ENCODE measurements at places on chromosomes 7 and 10.

GRCh38 chr10:9437131-9437530, 1382.6 kb downstream of the GATA3 start:
- peak; percentile 6 for DNase-seq

DNA sequence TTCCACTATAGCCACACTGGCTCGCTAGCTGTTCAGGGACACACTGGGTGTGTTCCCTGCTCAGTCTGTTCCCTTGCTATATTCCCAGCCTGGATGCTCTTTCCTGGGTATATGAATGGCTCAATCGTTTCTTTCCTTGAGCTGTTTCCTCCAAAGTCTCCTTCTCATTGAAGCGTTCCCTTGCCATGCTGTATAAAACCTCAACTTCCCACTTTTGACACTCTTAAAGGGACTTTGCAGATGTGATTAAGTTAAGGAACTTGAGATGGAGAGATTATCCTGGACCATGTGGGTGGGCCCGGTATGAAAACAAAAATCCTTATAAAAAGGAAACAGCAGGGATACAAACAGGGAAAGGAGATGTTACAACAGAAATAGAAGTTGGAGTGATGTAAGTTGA, 973.1 kb downstream of the LRMDA start:
- DNase-seq = no peak

- no peak for DNase-seq
These were observed at the start of gene SNCG for GRCh38 chr10:86958116-86958900. Gene SNCG (plus strand): TSS chr10:86958599. CDS start chr10:86958698, 99 bp downstream.

DNA sequence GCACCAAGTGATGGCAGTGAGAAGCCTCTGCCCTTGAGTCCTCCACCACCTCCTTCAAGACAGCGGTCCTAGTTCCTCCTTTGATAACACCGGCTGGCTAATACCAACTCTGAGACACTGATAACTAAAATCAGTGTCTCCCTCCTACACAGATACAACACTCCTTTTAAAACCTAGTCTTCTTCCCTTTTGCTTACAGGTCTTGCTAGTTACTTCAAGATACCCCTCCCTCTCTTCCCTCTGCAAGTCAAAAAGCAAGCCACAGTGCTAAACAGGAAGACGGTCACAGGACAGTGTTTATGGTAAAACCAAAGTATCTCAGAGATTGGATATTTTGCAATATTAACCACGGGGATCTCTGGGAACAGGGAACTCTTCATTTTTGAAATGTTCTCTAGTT, 4.6 kb downstream of the AKR1B1 start:
- no peak for DNase-seq

DNA sequence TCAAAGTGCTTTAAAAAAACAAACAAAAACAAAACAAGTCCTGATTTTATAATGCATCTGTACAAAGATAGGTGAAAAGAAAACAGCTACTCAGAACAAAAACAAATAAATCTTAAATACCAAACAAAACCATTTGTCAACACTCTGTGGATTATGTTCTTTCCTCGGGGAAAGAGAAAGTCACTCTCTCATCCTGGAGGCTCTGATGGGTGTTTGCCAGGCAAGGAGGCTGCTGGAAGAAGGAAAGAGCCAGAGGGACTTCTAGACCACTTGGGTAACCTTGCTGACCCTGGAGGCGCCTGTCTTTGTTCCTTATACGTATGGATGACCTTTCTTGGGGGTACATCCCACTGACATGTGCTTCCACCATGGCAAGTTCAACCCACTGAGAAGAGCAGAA, 92.8 kb downstream of the ZRANB1 start:
- no peak for DNase-seq

- DNase-seq = no peak
These were observed 39.5 kb downstream of the TSPAN14 start for GRCh38 chr10:80493522-80494051.

DNA sequence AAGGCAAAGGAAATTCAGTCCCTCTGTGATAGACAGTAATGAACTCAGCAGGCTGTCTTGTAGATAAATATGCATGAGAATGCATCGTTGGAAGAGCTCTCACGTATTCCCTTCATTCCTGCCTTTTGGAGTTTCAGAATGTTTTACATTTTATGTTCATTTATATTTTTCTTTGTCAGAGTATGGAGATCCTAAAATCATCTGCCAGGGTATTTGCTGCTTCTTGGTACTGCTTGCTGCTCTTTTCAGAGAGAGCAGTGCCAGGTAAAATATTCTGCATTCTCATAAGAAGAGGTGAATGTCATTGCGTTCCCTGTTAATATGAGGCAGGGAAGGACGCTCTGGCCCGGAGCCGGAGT, 290.2 kb downstream of the CCDC3 start:
- no peak for DNase-seq

- DNase-seq = peak; percentile 42
These were observed 1.7 kb downstream of the ADRB1 start for GRCh38 chr10:114045136-114046086.
